ENCODE measurements at places on chromosomes 2 and 18. TPM values are rescaled to one million over a fixed set of nuclear protein-coding genes. Genes with fewer than 3 reads are reported as not detected.

RASGRP3 gene
- total RNA-seq = 0.62 TPM

MAP3K19 gene
- not detected for total RNA-seq

RGPD3 gene
- 0.37 TPM for total RNA-seq

AQP12B gene
- not detected for total RNA-seq

TOGARAM2 gene
- total RNA-seq = 0.11 TPM

CNNM3 gene
- total RNA-seq = 5.8 TPM

SLC14A1 gene
- 13.3 TPM for total RNA-seq

C2orf72 gene
- 0.22 TPM for total RNA-seq

MTERF4 gene
- 32.0 TPM for total RNA-seq

FBXO41 gene
- total RNA-seq = 2.1 TPM

LRRTM4 gene
- not detected for total RNA-seq

NDUFAF7 gene
- total RNA-seq = 20.7 TPM

GPAT2 gene
- total RNA-seq = 13.7 TPM

MRPL30 gene
- total RNA-seq = 35.9 TPM

CFAP65 gene
- total RNA-seq = not detected

DPYSL5 gene
- not detected for total RNA-seq

IL1RN gene
- not detected for total RNA-seq

All from uterine smooth muscle cell (primary cell).